ENCODE measurements at places on chromosomes 2 and 18.

DNA sequence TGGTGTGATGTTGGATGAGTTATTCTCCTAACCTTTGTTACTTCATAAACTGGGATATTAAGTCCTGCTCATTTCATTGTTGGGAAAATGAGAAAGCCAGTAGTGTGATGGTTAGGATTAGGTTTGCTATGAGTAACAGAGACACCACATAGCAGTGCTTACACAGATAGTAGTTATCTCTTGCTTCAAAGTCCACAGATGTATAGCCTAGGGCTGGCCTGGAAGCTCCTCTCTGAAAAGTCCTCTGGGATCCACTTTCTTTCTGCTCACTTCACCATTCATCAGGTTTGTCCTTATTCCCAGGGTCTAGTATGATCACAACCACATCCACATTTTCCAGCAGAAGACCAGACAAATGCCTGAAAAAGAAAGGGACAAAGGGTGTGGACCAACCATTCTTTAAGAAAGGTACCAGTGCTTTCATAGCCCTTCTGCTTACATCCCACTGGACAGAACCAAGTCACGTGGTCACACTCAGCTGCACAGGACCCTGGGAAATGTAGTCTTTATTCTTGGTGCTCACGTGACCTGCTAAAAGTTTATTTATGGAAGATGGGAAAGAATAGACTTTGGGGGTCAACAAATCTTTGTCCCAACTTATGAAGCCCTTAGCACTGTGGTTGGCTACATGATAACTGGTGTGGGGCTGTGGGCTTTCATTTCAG is 108.9 kb downstream of the INSIG2 start:
- H3K36me3 ChIP-seq: no peaks in the 10 kb centered on the region
- peaks cover 10% of the 10 kb centered on the region for H3K27me3 ChIP-seq
- no peak for DNase-seq
- H3K4me1 ChIP-seq: peaks cover 7% of the 10 kb centered on the region

DNA sequence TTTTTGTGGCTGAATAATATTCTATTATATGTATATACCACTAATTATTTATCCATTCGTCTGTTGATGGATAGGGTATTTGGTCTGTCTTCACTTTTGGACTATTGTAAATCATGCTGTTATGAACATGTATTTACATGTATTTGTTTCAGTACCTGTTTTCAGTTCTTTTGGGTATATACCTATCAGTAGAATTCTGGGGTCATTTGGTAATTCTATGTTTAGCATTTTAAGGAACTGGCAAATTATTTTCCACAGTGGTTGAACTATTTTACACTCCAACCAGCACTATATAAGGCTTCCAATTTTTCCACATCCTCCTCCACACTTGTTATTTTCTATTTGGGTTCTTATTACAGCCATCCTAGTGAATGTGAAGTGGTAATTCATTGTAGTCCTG is 12.4 kb upstream of the TANK start:
- no peaks in the 10 kb centered on the region for H3K27me3 ChIP-seq
- DNase-seq: no peak
- H3K27ac ChIP-seq: no peak overlapping the region

DNA sequence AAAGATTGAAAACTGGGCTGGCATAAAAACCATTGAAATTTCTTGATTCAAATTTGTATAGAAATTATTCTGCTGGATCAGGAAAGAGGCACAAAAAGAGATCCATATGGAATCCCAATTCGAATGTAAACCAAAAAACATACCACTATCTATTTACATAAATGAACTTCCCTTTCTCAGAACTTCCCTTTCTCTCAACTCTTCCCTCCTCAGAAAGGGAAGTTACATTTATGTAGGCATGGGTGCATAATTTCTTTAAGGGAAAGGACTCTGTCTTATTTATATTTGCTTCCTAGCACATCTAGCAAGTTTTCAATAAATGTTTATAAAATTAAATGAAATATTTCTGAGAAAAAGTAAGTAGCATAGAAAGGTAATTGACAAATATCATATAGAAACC is 398.1 kb upstream of the ATP5MC3 start:
- no peak overlapping the region for H3K27ac ChIP-seq
- H3K4me1 ChIP-seq: peaks cover 12% of the 10 kb centered on the region
- DNase-seq: no peak
- peaks cover 7% of the 10 kb centered on the region for H3K27me3 ChIP-seq
- no peak overlapping the region for H3K4me3 ChIP-seq

- H3K27ac ChIP-seq: no peak overlapping the region
- H3K4me1 ChIP-seq: peaks cover 14% of the 10 kb centered on the region
- H3K27me3 ChIP-seq: peaks cover 26% of the 10 kb centered on the region
Measured at GRCh38 chr2:1553671-1554295, 140.5 kb downstream of the TPO start.

DNA sequence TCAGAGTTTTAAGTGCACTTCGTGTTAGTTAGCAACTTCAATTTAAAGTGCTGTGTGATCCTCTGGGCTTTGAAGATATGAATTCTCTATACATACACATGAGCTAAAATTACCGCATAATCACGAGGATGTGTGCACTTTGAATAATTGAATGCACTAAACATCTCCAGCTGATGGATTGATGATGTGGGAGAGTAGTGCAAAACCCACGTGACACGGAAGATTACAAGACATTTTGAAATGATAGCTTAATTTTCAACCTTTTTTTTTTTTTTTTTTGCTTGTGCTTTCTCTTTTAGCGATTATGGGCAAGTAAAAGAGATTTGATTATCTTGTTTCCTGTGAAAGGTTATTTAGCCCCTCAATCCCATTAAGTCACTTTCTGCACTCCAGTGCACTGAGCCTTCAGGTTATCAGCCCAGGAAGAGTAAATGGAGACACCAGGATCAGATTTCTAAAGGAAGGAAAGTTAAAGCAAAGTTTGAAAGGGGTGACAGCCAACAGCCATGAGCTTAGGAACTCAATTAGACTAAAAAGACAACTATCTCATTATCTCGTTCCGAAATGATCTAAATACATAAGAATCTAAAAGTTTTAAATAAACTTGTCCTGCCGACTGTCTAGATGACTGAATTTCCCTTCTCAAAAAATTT is 81.6 kb downstream of the CDK15 start:
- H3K4me1 ChIP-seq: peaks cover 51% of the 10 kb centered on the region
- DNase-seq: no peak
- H3K4me3 ChIP-seq: peak overlapping the region; percentile 25
- no peaks in the 10 kb centered on the region for H3K27me3 ChIP-seq
- H3K36me3 ChIP-seq: no peaks in the 10 kb centered on the region

DNA sequence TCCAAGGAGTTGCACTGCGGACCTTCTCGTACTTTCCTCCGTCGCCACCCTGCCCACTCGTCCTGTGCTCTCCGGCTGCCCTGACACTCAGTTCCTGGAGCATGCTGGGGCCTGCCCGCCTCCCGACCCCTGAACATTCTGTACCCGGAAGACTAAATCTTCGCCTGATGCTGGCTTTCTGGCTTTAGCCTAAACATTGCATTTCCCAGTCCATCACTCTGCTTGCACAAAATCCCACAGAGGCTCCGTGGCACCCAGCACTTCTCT is 550 bp upstream of the SFXN5 start:
- H3K4me1 ChIP-seq: peaks cover 26% of the 10 kb centered on the region
- peak overlapping the region; percentile 91 for H3K4me3 ChIP-seq
- H3K36me3 ChIP-seq: peaks cover 5% of the 10 kb centered on the region
- H3K27ac ChIP-seq: peak overlapping the region; percentile 75

DNA sequence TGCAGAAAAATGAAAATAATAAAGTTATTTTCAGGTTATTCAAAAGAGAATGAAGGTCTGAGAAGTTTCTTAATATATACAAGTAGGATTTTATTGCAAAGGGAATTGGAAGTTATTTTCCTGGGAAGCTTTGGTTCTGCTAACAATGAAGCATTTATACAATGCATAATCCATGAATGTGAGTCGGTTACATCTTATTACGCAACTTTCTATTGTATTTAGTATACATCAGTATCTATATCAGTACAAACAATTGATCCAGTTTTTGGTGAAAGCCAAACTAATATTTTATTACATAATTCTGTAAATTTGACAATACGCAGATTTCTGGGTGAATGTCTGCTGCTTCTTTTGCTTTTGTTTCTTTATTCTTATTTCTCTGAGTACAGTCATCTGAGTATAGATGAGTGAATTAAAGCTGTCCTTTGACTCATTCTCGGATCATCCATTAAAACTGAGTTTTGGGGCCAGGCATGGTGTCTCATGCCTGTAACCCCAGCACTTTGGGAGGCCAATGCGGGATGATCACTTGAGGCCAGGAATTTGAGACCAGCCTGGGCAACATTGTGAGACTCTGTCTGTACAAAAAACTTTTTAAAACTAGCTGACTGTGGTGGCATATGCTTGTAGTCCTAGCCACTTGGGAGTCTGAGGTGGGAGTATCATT is 108.5 kb downstream of the SOCS6 start:
- no peaks in the 10 kb centered on the region for H3K27me3 ChIP-seq
- no peak overlapping the region for H3K27ac ChIP-seq

GRCh38 chr18:50992351-50992762 is 24.5 kb downstream of the ELAC1 start:
- H3K36me3 ChIP-seq: no peaks in the 10 kb centered on the region
- peak overlapping the region; percentile 79 for H3K27ac ChIP-seq
- no peak overlapping the region for H3K4me3 ChIP-seq
- DNase-seq: no peak
- peaks cover 8% of the 10 kb centered on the region for H3K4me1 ChIP-seq
- H3K27me3 ChIP-seq: no peaks in the 10 kb centered on the region

DNA sequence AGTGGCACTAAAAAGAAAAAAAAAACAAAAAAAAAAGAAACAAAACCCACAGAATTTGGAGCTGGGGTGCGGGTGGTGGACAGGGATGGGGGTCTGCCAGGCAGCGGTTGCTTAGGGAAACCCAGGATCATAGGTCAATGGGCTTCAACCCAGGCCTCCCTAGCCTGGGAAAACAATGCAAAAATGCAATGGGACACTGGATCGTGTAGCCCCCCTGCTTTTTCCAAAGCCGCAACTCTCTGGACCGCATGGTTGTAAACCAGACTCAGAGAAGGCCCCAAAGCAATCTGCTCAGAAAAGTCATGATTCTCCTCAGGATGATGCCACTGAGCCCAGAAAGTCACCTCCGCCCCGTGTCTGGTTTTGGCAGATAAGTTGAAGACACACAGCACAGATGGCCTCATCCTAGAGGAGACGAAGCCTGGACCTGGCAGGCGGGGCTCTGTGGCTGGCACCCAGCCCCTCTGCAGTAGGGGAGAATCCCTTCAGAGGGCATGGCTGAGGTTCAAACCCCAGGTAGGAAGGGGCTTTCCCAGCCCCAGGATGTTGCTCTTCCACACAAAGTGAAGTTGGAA is 5.1 kb downstream of the DLX2 start:
- peak overlapping the region; percentile 64 for H3K27ac ChIP-seq
- peaks cover 17% of the 10 kb centered on the region for H3K4me1 ChIP-seq
- peaks cover 83% of the 10 kb centered on the region for H3K27me3 ChIP-seq
- no peak for DNase-seq
- H3K4me3 ChIP-seq: no peak overlapping the region

GRCh38 chr2:207784898-207785297 is 15.2 kb upstream of the FZD5 start:
- no peaks in the 10 kb centered on the region for H3K27me3 ChIP-seq
- no peak overlapping the region for H3K4me3 ChIP-seq
- H3K36me3 ChIP-seq: no peaks in the 10 kb centered on the region
- no peak overlapping the region for H3K27ac ChIP-seq

- no peaks in the 10 kb centered on the region for H3K27me3 ChIP-seq
- H3K27ac ChIP-seq: peak overlapping the region; percentile 96
- DNase-seq: peak; percentile 48
- peaks cover 26% of the 10 kb centered on the region for H3K36me3 ChIP-seq
Measured at GRCh38 chr2:101253013-101253702, 472 bp downstream of the CNOT11 start.

GRCh38 chr2:18584608-18584954 is 4.8 kb downstream of the NT5C1B start:
- H3K36me3 ChIP-seq: peaks cover 6% of the 10 kb centered on the region
- H3K27me3 ChIP-seq: no peaks in the 10 kb centered on the region
- DNase-seq: no peak

- H3K36me3 ChIP-seq: no peaks in the 10 kb centered on the region
- peaks cover 3% of the 10 kb centered on the region for H3K4me1 ChIP-seq
- peak; percentile 26 for DNase-seq
- H3K27ac ChIP-seq: no peak overlapping the region
- peaks cover 23% of the 10 kb centered on the region for H3K27me3 ChIP-seq
Measured at GRCh38 chr2:239824046-239824694, 201.0 kb downstream of the NDUFA10 start.

- peaks cover 3% of the 10 kb centered on the region for H3K36me3 ChIP-seq
- no peaks in the 10 kb centered on the region for H3K27me3 ChIP-seq
- no peak overlapping the region for H3K27ac ChIP-seq
Measured at GRCh38 chr2:172634477-172634876, 78.6 kb downstream of the PDK1 start.

- peaks cover 24% of the 10 kb centered on the region for H3K27me3 ChIP-seq
- no peak for DNase-seq
- peaks cover 4% of the 10 kb centered on the region for H3K4me1 ChIP-seq
- no peaks in the 10 kb centered on the region for H3K36me3 ChIP-seq
Measured at GRCh38 chr18:60193780-60194179, 178.8 kb downstream of the MC4R start.

GRCh38 chr18:51070545-51070944 is 40.5 kb downstream of the SMAD4 start:
- no peaks in the 10 kb centered on the region for H3K27me3 ChIP-seq
- H3K4me1 ChIP-seq: no peaks in the 10 kb centered on the region
- peaks cover 35% of the 10 kb centered on the region for H3K36me3 ChIP-seq
- no peak overlapping the region for H3K4me3 ChIP-seq
